AG09309 (cell line): ENCODE measurements at places on chromosomes 3 and 15.
A peak's percentile ranks its signal among the peaks of the same experiment; 100 is the strongest.

DNA sequence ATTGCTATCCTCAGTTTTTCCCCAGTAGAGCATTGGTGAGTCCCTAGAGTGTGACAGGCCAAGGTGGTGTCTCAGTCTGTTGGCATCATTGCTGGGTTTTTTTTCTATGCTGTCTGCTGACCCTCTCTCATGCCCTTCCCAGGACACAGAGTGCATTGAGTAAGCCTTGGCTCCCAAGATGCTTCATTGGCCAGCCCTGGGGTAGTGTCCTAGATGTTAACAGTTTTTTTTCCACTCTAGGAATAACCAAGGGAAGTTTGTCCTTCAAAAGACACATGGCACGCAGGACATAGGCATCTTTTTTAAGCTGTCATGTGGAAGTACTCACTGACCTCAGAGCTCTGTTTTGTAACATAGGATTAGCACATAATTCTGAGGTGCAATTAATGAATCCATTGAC is 19.5 kb downstream of the ADAMTSL3 start:
- no peak for DNase-seq

DNA sequence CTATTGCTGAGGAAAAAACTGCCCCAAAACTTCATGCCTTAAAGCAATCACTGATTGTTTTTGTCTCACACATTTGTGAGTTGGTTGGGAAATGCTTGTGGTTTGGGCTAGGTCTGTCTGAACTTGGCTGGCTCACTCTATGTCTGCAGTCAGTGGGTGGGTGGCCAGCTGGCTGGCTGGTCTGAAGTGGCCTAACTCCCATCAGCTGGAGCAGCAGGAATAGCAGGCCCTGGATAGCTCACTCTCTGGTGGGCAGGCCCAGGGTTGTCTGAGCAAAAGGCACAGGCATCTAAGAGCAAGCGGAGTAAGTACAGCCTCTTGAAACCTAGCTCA is 37.7 kb upstream of the PRR20G start:
- no peak for DNase-seq

DNA sequence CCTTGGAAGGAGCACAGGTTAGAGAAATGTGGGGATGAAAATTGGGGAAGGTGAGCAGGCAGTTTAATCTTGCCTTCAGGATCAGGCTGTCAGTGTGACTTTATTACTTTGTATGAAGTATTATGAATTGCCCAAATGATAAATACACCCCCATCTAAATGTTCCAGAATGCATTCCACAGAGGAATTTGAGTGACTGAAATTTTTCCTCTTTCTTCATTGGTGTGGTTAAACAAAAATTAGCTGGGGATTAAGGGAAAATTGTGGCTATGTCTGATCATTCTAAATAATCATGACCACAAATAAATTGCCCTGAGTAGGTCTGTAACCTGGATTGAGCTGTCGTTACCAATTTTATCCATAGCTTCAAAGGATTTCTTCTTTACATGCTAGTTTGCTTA is 33.5 kb downstream of the FAM98B start:
- DNase-seq = no peak

- no peak for DNase-seq
These were observed 64.4 kb downstream of the PRKAR2A start for GRCh38 chr3:48783304-48783703.

GRCh38 chr3:11637901-11638458 is 5.7 kb downstream of the VGLL4 start:
- peak; percentile 83 for DNase-seq
